ENCODE measurements at places on chromosomes 1 and 21.

- no peak for DNase-seq
These were observed 48.6 kb downstream of the RPS6KA1 start for GRCh38 chr1:26578167-26578566.

DNA sequence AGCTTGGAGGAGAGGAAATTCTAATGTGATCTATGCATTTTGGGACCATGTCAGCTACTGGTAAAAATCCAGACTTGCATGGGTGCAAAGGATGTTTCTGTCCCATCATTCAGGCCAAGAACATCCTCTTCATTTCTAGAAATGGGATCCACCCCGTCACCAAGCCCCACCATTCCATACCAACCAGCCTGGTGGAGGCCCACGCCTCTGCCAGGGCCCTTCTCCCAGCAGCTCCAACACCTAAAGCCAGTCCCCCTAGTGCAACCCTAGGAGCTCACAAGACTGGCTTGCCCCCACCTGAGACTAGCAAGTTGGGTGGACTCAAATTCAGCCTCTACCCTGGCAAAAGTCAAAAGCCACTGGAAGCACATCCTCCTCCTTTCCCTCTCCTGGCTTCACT, 1.9 kb downstream of the ARHGEF11 start:
- DNase-seq = no peak

DNA sequence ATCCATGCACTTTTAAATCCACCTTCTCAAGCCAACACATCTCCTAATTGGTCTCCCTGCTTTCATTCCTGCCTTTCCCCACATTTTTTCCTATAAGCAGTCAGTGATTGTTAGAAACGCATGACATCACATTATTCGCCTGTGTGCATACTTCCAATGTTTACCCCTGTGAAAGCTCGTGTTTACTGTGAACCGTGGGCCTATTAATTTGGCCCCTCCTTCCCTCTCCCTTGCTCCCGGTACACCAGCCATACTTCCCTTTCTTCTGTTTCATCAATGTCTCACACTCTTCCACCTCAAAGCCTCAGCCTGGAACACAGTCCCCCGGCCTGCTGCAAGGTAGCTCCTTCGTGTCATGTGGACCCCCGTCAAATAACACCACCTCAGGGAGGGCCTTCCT, 9.1 kb downstream of the MTOR start:
- DNase-seq = no peak

DNA sequence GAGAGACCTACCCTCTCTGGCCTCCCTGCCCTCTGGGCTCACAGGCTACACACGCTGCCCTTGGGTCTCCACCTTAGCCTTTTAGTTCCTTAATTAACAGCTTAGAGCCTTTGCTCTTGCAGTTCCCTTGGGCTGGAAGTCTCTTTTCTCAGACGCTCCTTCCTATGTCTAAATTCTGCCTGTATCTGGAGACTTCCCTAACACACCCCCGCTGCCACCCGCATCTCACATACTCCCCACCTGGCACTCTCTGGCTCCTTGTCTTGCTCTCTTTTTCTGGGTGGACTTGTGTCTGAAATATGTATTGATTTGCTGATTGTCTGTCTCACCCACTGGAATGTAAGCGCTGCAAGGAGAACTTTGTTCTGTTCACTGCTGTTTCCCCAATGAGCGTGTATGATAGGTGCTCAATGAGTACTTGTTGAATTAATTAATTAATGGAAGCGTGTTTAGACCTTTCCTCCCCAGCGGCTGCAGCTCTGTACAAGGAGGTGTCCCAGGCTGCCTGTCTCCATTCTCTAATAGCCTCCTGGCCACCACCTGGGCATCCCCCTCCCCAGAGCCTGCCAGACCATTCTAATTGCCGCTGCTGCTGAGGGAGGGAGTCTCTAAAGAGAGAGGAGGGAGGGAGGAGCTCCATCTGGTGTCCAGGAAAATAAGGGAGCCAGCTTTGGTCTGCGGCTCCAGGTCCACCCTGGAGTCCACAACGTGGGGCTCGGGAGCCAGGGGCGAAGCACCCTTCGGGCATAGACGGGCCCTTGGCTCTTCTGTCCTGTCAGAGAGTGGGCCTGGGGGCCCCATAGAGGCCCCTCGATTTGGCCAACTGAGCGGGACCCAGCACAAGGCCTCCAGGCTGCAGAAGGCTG, 95.4 kb downstream of the RNF220 start:
- DNase-seq = no peak

DNA sequence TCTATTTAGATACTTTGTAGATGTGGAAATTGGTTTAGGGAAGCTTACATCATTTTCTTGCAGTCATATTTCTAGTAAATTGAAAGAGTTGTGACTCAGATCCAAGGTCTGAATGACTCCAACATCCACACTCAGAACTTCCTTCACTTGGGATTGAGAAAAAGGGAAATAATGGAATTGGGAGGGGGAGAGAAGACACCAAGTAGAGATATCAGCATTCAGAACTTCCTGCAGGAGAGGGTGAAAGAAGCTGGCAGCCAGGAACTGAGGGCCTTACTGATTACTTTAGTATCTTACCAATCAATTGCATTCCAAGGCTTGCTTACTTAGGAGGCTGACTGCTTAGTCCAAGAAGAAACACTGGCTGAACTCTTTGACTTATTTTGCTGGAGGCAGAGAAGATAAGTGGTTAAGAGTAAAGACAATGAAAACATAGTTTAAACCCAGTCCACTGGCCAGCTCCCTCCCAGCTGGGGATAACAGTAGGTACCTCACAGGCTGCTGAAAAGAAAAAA, 21.7 kb downstream of the APP start:
- DNase-seq = no peak

GRCh38 chr1:242623119-242623518, 98.6 kb upstream of the PLD5 start:
- DNase-seq = no peak

- DNase-seq = no peak
These were observed 11.9 kb downstream of the NIPAL3 start for GRCh38 chr1:24427545-24427862.

- DNase-seq = no peak
These were observed 26.0 kb downstream of the ROR1 start for GRCh38 chr1:63799820-63800219.

DNA sequence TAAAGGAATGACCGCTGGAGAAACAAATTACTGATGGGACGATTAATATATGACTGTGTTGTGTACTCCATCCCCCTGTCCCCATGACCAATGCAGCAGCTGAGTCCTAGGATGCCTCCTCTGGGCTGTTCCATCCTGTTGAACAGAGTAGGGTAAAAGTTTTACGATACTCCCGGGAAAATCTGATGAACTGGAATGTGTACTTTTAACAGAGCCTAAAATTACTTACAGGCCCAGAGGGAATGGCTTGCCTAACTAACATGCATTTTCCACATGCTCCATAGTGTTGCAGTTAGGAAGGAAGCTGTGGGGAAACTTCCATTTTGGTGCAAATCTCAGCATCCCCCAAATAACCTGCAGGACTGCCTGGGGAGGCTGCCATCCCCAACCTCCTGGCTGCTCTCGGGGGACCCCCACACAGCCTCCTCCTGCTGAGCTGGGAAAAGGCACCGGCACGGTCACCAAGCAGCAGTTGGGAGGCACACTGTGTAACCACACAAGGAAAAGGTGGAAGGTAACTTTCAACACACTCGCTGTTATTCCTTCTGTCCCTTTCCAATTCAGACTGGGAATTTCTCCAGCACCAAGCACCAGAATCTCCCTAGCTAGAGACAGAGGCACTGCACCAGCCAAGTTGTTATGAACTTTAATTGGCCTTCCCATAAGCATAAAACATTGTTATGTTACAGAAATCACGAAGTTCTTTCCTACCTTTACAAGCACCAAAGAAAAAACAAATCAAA, 97.2 kb downstream of the BCAR3 start:
- DNase-seq = no peak

- DNase-seq = no peak
These were observed 299 bp upstream of the PROX1 start for GRCh38 chr1:213987422-213987926.

DNA sequence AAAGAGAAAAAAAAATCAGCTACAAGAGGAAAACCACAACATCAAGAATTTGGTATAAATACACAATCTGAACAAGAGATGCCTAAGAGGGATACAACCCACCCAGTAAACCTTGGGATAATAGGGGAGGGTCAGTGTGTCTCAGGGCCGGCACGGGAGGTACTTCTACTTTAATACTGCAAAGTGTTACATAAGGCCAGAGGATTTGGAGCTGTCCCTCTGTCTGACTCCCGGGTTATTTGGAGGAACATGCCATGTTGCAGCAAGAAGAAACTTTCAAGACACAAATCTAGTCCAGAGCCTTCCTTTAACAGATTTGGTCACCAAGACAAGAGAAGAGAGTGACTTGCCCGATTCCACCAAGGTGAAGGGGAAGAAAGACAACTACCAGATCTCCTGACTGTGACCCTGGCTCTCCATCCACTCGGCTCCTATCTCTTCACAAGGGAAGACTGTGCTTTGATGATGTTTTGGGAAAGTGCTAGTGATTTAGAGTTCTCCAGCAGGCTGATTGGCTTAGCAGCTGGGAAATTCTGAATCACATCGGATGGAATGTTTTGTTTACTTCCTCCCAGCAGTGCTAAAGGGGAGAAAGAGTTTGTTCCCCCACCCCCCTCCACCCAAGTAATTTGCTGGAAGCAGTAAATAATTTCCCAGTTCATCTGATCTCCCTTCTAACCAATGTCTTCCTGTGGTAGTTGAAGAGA, 29.3 kb downstream of the SGIP1 start:
- no peak for DNase-seq

DNA sequence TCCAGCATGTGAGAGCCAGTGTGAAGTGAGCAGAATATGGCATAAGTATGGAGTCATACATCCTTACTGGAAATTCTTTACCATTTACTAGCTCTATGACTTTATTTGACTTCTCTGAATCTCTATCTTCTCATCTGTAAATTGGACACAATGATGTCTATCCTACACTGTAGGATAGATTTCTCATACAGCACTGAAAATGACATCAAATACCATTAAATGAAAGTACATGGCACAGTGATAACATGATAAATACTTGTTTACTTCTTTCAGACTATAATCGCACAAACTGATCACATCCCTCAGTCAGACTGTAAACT, 1.3 kb upstream of the CTTNBP2NL start:
- no peak for DNase-seq

DNA sequence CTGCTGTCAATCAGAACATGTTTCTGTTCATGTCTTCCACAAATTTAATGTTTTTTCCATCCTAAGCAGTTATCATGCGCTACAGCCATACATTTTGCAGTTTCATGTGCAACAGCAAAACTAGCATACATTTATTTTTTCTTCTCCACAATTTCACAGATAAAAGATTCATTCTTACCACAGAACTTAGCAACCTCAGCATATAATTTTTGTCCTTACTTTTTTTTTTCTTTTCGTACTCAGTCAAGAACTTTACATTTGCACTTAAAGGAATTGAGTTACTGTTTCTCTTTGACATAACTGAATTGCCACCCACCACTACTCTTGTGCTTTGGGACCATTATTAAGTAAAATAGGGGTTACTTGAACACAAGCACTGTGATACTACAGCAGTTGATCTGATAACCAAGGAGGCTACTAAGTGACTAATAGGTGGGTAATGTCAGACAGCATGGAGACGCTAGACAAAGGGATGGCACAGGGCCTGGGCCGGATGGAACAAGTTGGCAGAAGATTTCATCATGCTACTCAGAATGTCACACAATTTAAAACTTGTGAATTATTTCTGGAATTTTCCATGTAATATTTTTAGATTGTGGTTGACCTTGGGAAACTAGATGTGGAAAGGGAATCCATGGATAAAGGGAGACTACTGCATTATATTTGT, 50.2 kb upstream of the LHX8 start:
- DNase-seq = no peak

DNA sequence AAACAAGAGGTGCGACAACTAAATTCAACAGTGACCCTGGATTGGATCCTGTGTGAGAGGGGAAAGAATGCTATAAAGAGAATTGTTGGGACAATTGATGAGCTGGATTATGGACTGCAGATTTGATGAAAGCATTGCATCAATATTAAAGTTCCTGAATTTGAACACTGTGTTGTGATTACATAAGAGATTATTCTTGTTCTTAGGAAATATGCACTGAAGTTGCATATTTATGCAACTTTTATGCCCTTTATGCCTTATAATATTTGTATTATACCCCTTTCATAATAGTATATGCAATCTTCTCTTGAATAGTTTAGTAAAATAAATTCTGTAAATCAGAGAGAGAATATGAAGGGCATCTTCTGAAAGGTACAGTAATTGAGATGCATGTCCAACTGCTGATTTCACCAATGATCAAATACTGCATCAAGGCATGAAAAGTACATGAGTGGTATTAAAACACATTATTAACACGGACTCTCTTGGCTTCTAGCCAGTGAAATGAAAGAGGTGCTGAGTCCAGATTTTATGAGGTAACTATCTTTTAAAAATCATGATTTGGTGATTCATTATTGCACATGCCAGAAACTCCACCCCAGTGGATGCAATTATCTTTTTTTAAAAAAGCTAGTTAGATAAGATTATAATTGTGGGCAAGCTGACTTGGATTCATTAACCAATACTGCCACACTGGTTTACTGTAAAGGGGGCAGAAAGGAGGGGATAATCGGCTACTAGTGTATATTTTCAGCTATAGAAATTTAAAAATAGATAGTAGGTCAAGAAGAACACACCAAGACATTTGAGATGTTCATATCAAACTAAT, 19.9 kb upstream of the LPAR3 start:
- no peak for DNase-seq

DNA sequence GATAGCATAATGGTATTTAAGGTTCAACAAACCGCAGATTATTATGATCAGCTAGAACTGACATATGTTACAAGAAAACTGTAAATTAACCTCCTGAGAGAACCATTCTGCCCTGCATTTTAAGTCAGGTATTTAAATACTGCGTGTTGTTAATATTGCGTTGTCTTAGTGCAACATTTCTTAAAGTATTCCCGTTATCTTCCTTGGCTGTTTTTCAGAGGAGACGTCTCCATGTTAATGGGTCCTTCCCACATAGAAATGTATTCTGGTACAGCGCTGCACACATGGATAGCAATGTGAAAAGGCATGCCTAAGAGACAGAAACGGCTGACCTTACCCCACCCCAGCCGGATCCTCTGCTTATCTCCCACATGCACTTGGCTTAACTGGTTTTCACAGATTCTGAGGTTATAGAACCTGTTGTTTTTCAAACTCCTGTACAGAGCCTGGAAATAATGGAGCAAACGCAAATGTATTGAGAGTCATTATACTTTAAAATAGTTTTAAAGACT, 22.8 kb upstream of the DEGS1 start:
- no peak for DNase-seq

Measured in stimulated activated CD4-positive, alpha-beta T cell treated with anti-CD3 and anti-CD28 coated beads, TNF-alpha, amount 100 ng/mL, for 48 hours (primary cell).